Activated T-helper 1 cell treated with anti-CD3 and anti-CD28 coated beads, Interleukin-2, amount 50 U/mL, for 16 hours (primary cell): ENCODE measurements at places on chromosomes 12 and 14.

DNA sequence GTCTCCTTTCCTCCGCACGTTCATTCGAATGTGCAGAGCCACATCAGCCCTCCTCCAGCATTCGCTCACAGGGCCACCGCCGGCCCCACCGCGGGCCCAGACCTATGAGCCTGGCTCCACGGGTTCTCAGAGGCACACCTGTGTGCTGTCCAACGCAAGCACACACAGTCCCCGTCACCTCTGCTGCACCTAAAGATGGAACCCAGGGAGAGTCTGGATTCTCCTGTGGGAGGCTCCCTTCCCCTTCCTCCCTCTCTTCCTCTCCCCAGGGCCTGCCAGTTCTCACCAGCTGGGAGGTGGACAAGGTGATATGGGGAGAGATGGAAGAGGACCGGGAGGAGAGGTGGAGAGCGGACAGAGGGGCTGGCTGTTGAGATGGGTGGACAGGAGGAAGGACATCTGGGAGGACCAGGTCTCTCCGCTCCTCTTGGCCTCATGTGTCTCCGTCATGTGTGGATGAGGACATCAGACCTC lies 4.9 kb upstream of the AQP6 start:
- no peak for DNase-seq

DNA sequence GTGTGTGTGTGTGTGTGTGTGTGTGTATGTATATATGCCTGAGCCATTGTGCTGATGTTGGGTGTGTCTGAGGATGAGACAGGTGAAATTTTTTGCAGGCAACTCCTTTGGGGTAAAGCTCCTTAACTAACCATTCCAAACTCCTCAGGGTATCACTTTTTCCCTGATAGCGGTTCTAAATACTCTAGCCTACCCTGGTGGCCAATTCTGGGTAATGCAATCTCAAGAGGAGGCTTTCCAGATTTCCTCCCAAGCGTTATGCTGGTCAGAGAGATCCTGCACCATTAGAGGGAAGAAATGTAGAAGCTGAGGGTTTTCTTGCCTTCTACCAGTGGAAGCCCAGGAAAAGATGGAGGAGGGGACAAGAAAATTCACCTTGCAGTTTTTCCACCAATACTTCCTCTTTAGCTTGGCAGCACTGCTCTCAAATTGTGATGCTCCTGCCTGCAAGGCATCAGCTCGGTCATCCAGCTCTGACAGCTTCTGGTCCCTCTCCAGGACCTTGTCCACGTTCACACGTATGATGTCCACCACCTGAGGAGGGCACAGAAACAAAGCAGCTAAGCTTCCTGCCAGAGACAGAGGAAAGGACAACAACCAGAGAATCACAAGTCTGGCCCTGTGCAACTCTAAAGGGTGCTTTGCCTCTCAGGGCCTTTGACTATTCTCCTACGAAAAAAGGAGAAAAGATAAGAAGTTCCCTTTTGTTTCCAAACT lies 4.9 kb downstream of the VAMP1 start:
- no peak for DNase-seq

- DNase-seq: no peak
Measured at GRCh38 chr12:108905725-108906124, 25.8 kb downstream of the DAO start.

DNA sequence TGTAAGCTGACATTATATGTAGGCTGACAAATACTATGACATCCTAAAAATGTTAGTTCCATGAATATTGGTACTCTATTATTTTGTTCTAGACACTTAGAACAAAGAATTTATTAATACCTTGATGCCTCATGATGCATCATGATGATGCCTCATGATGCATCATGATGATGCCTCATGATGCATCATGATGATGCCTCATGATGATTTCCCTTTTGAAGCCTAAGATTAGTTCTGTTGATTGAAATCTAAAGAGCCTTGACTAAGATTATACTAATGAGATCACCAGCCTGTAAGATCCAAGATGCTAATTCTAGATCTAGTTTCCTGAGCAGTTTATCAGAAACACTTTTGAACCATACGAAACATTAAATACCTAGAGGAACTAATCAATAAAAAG lies 4.6 kb upstream of the CEP128 start:
- no peak for DNase-seq
